Renal pelvis (tissue), 12 donors: ENCODE measurements at places on chromosomes 6 and 20. TPM values are rescaled to one million over a fixed set of nuclear protein-coding genes. Genes with fewer than 3 reads are reported as not detected.

- no peak for DNase-seq
These were observed 261.3 kb downstream of the ESR1 start for GRCh38 chr6:152068622-152069261.

DNA sequence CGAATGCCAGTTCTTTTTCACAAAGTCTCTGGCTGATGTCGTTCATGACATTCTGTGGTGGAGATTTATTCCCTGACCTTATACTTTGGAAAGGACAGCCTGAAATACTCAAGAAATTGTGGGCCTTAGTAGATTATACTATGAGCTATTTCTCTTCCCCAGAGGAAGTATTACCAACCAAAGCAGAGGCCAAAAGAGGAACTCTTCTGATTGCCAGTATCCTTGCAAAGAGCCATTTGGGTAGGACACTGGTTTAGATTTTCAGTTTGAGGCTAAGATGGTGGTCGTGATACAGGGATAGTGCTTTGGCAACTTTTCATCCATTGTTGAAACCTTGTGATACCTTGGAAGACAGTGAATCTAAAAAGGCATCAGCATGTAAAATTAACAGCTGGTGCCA is 327.3 kb downstream of the HACE1 start:
- DNase-seq: no peak

DNA sequence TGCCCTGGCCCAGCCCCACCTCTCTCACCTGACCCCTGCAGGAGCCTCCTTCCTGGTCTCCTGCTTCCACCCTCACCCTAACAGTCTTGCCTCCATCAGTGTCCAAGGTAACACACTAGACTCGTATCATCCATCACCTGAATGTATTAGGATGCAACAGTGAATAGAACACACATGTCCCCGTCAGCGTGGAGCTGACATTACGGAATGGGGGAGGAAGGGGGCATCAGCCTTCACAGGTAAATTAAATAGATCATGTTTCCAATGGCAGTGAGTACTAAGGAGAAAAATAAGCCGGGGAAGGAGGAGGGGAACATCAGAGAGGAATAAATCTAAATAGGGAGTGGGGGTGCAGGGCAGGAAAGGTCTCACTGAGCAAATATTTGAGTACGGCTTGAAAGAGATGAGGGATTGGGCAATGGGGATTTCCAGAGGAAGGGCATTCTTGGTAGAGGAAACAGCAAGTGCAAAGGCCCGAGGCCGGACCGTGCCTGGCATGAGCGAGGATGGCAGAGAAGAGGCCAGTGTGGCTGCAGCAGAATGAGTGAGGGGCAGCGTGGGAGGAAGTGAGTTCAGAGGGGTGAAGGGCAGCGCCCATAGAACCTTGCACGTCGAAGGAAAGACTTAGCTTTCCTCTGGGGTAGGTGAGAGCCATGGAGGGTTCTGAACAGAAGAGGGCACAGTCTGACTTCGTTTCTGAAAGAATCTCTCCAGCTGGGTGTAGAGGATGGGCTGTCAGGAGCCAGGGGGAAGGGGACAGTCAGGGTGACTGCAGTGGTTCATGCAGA is 110.1 kb upstream of the PTPN1 start:
- DNase-seq: no peak

Gene PRDM13
- polyA plus RNA-seq: not detected
